ENCODE measurements at places on chromosomes 7 and 10.
A peak's percentile ranks its signal among the peaks of the same experiment; 100 is the strongest.

DNA sequence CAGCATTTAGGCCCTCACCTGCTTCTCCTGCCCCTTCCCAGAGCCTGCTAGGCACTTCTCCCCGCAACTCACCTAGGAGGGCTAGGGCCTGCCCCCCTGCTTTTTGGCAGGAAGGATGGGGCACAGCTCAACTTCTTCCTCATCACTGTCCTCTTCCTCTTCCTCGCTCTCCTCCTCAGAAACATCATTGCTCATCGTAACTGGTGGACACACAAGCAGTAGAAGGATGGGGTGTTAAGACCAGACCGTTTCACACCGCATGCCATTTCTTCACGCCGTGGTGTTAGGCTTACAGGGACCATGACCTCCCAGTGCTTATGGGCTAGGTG is 1.6 kb downstream of the NPM3 start:
- DNase-seq = no peak

DNA sequence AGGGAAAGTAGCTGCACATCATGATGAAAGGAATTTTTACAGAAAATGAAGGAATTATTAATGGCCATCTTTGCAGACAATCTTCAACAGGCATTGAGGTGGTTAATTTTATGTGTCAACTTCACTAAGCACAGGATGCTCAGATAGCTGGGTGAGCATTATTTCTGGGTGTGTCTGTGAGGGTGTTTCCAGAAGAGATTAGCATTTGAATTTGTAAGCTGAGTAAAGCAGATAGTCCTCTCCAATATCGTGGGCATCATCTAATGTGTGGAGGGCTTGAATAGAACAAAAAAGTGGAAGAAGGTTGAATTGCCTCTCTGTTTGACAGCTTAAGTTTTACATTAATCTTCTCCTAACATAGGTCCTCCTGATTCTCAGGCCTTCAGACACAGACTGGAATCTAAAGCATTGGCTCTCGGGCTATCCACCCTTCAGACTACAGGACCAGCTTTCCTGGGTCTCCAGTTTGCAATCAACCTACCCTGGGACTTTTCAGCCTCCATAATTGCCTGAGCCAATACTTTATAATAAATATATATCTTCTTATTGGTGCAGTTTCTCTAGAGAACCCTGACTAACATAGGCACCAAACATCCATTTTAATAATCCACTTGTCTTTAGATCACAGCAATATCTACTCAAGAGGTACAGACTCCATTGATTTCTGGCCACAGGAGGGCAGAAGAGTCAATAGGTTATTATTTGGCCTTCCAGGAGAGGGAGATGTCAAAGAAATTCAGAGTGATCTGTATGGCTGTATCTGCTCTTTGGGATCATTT is 10.5 kb upstream of the CRPPA start:
- peak; percentile 68 for DNase-seq

- DNase-seq = no peak
Observed at GRCh38 chr10:65565246-65565645, 1360.6 kb upstream of the LRRTM3 start.

- no peak for DNase-seq
Observed at GRCh38 chr7:116779216-116779615, 83.2 kb upstream of the CAPZA2 start.

GRCh38 chr10:14547816-14548215 is 217.1 kb upstream of the FRMD4A start:
- peak; percentile 23 for DNase-seq

DNA sequence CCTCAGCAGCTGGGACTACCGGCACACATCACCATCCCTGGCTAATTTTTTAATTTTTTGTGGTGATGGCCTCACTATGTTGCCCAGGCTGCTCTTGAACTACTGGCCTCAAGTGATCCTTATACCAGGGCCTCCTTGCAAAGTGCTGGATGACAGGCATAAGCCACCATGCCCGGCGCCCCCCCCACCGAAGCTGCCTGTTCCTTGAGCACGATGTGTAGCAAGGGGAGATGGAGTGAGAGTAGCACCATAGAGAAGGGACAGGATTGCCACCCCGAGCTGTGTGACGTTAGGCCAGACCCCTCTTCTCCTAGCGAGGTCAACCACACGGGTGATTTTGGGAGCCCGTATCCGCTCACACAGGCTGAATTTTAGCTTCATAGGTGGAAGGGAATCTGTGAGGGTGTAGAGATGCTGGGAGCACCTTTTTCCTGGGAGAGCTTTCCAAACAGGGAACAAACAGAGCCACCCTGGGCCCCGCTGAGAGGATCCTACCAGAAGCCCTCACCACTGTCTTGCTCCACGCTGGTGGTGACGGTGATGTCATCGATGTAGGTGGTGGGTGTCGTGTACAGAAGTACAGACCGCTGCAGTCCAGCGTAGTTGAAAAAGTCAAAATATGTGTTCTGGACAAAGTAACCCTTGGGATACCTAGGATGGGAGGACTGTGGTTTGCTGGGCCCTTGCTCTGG is 3.0 kb downstream of the GUSB start:
- no peak for DNase-seq

- peak; percentile 1 for DNase-seq
Observed at GRCh38 chr7:130649004-130649790, 19.4 kb downstream of the COPG2 start.

- DNase-seq = no peak
Observed at GRCh38 chr10:45000138-45000751, 478 bp upstream of the ZNF22 start.

- DNase-seq = no peak
Observed at GRCh38 chr10:36441557-36441956, 683.8 kb upstream of the ANKRD30A start.
